ENCODE measurements at places on chromosomes 5 and 9.

- no peak for DNase-seq
Observed at GRCh38 chr5:144142139-144142823, 28.2 kb downstream of the YIPF5 start.

DNA sequence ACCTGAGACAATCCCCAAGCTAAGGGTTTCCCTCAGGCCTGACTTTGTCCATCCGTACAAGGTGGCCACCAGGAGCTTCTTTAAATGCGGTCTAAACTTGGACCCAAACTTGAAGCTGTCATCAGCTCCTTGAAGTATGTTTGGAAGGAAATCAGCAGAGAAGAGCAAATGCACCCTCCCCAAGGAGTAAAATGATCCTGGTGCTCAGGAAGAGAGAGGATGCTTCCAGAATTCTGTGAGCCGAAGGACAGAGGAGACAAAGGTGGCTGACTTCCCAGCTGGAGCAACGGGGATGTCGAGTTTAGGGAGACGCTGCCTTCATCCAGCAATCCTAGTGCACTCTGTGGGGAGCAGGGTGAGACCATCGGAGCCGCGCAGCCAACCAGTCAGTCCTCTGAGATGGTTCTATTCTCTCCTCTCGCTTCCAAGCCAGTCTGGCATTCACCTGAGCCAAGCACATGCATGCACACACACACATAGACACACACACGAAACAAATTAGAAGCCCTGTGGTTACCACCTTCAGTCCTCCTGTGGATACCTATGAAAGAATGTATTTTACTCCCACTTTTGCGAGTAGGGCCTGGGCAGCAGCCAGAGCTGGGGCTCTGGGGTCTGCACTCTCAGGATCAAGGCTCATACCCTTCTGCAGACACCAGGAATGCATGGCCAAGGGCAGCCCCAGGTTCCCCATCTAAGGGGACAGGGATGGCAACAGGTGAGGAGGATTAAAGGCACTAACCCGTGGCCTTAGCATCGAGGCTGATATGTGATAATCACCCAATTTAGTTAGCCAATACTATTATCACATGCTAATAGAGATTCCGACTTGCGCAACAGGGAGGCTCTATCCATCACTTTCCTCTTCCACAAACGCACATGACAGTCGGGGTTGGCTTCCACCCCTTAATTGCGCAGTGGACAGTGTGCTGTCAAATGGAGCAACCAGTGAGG, 75.8 kb downstream of the GTF3C4 start:
- DNase-seq, result no peak

GRCh38 chr9:4225291-4226028, 74.4 kb downstream of the GLIS3 start:
- no peak for DNase-seq

- no peak for DNase-seq
Observed at GRCh38 chr9:114220061-114220541, 64.8 kb downstream of the COL27A1 start.

GRCh38 chr5:15806613-15807012, 306.6 kb downstream of the FBXL7 start:
- DNase-seq, result no peak

DNA sequence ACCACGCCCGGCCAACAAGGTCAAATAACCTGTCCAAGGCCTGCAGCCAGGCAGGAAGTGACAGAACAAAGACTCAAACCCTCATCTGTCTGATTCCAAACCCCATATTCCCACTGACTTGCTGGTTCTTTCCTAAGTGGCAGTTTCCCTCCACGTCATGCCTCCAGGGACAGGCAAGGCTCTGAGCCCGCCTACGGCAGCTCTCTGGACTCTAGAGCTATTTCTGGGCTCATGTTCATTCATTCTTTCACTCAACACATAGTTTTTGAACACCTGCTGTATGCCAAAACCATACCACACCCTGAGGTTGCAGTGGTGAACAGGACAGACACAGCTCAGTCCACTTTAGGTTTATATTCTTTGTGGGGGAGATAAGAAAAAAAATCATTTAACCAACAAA, 5.2 kb upstream of the FBP1 start:
- no peak for DNase-seq

GRCh38 chr5:14228219-14228618, 85.1 kb downstream of the TRIO start:
- no peak for DNase-seq

DNA sequence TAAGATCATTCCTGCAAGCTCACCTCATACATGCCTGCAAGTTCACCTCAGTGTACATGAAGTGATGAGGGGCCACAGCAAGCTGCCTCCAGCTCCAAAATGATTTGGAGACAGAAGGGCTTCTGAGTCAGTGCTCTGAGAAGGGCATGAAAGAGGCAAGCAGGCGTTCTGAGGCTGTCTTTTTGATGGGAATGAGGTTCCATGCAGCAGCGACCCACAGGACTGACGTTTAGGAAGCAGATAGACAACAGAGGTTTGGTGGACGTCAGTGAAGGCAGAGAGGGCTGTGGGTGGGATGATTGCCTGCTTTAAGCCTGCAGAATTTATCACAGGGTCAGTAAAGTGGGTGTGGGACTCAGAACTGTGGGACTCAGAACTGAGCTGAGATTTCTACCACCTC, 8.9 kb upstream of the SMIM32 start:
- DNase-seq, result no peak

DNA sequence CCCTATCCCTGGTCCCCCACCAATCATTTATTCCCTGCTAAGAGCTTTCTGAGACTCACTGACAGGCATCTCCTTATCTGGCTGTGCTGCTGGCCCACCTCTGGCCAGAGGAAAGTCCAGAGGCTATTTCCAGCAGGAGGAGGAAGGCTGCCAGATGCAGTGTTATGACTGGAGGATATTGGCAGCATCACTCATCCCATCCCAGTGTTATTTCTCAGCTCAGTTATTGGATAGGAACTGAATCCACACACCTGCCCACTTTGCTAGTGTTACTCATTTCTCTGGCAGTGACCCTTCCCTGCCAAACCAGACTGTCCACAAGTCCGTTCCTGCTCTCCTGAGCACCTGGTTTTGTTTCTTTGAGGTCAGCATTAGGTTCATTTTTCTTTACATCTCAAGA, 228.2 kb downstream of the GRIA1 start:
- no peak for DNase-seq

DNA sequence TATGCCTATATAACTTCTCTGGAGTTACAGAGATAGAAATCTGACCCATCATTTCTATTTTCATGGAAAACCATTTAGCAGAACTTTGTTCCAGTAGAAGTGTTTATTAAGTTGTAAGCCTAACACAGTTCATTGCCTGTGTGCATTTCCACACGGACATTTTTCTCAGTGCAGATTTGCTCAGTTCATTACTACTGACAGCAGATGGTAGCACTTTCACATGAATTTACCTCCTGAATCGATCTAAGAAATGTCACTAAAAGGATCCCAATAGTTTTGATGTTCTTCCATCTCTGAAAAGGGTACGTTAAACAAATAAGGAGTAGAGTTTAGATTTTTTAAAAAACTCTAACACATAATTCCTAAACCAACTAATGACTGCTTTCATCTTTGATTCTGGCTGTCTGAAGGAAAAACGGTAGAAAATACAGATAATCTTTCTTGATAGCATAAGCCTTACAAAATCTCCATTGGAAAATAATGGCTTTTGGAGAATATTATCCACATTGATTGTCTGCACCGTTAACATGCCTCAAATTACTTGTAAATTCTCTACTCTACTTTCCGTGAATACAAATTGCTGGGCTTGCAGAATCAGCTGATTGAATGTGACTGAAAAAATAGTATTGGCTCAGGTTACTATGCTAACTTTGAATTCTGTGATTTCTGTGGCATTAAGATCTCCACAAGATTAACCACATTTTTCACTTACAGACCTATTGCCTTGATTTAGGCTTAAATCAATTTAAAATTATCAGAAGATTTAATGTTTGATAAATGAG, 33.1 kb downstream of the RPS23 start:
- no peak for DNase-seq

DNA sequence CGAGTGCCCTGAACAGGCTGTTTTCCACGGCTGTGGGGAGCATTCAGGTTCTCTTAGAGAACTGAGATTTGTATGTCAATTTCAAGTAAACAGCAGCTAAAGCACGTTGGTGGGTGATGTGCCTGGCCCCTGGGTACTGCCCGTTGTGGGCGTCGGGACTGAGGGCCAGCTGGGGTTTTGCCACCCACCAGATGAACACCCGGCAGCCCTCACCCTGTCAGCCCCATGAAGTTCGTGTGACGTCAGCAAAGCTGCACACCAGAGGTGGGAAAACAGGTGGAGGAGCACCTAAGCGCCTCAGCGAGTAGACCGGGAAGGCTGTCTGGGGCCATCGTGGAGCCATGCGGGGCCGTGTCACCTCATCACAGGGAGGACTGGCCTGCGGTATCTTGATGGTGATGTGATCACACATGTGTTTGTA, 9.2 kb downstream of the CEP72 start:
- DNase-seq, result peak; percentile 37

- DNase-seq, result no peak
Observed at GRCh38 chr9:2601785-2602378, 19.7 kb upstream of the VLDLR start.

- DNase-seq, result no peak
Observed at GRCh38 chr9:90517103-90517502, 125.5 kb downstream of the DIRAS2 start.

- peak; percentile 83 for DNase-seq
Observed at GRCh38 chr5:139660923-139661814, 13.0 kb downstream of the CXXC5 start.

DNA sequence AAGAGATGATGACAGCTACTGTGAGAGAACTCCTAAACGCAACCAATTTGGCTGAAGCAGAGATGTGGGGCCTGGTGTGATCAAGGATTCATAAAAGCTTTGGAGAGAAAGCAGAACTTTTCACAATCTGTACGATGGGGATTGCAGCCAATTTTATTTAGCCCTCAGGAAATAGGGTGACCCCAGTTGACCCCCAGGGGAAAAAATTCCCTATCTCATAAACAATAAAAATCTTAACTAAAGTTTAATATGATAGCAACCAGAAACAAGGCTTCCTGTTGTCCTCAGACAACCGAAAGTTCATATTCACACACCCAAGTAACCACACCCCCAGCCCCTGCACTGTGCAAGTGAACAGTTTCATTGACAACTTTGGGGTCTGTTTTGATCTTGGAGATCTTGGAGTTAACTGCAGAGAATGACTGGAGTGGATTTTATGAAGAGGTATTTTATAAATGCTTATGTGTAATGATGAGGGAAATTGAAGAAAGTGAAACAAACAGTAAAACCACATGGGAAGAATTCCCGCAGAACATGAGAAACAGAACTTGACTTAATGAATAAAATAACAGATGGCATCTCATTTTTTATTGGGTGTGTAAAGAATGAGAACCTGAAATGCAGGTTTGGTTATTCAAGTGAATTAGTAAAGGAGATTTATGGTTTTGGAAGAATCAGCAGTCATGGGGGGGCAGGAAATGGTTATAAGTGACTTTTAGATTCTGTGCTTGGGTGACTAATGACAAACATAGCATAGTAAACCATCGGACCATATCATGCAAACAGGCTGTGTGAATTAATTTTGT, 94.5 kb downstream of the PDE4D start:
- DNase-seq, result peak; percentile 17

DNA sequence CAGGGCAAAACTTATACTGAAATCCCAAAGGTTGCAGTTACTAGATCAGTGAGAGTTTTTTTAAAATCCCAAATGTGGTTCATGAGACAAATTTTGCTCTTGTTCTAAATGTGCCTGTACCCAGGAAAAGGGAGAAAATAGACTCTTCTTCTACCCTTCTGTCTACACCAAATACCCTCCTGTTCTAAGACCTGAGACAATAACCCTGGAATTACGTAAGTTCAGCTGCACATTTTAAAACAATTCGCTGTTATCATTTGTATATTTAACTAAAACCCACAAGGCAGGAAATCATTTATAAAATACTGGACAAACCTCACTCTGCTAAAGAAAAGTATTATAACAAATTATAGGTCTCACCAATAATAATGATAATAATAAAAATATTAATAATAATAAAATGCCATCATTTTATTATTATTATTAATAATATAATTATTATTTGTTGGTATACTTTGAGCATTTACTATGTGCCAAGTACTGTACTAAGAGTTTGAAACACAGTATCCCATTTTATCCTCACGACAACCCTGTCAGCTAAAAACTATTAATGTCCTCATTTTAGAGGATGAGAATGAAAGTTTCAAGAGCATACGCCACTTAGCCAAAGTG, 49.8 kb upstream of the AFAP1L1 start:
- no peak for DNase-seq

DNA sequence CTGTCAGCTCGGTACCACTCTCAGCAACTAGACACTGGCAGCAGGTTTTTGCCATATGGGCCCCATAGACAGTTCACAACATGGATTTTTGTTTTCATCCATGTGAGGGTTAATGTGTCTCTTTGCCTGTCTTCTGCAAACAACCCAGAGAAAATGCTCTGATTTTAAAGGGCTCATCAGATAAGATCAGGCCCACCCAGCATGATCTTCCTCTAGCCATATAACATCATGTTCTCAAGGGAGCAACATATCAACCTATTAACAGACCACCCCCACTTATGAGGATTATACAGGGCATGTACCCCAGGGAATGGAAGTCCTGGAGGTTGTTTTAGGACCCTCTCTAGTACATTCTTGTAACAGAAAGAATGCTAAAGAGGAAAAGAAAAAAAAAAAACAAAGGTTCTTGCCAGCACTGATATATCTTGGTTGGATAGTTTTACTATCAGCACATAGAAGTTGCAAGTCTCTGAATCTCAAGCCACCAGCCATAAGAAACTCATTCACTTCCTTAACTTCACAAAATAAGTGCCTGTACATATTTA, 1015.1 kb downstream of the TLE4 start:
- DNase-seq, result no peak

GRCh38 chr5:102107865-102108264, 188.2 kb downstream of the SLCO4C1 start:
- no peak for DNase-seq
